ENCODE measurements at places on chromosomes 11 and 22.
A peak's percentile ranks its signal among the peaks of the same experiment; 100 is the strongest.

- peak; percentile 45 for DNase-seq
Observed at GRCh38 chr11:102279641-102280170, 37.6 kb upstream of the BIRC3 start.

- no peak for DNase-seq
Observed at GRCh38 chr11:85847436-85847835, 7.7 kb upstream of the CCDC83 start.

DNA sequence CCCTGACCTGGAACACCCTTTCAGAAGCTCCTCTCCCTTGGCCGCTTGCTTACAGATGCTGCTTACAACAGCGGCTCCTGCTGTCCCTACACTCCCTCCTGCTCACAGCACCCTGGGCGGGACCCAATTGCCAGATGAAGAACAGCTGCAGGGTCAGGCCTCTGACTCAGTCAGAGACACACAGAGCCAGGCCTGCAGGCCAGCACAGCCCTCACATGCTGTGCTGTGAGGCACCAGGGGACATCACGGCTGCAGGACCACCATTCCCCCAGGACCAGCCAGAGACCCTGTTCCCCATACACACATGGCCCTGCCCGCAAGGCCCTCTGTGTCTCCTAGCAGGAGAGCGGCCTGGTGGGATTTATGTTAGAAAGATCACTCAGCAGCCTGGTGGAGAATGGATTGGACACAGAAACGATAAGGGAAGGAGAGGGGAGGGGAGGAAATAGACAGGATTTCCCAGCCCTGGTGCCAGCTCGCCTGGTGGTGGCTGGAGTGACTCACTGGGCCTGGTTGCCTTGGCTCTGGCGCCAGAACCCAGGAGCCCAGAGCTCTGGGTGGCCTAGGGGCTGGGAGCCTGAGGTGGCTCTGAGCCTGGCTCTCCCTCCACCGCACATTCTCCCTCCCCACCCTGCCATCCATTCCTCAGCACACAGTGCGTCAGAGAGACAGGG, 6.7 kb downstream of the CAPN5 start:
- no peak for DNase-seq

DNA sequence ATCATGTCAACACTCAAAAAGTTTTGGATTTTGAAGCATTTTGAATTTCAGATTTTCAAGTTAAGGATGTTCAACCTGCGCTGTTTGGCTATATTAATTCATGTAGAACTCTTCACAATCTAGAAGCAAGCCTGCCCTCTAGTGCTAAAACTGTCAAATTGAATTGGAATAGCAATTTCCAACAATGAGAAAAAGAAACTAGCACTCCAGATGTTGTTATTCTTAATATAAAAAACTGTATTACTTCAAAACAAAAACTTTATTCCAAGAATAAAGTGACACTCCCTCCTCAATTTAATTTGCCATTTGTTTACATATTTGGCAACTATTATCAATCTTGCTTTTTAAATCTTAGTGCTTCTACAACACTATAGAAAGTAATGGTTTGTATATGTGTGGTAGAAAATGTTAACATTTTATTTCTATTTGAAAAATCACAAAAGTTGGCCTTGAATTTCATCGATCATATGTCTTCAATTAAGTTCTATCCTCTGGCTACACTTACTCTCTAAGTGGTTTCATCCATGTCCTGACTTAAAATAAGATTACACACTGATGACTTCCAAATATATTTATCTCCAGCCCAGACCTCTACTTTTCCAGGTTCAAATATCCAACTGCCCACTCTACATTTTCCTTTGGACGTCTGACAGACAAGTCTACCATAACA, 36.6 kb downstream of the DCUN1D5 start:
- DNase-seq, result peak; percentile 49

DNA sequence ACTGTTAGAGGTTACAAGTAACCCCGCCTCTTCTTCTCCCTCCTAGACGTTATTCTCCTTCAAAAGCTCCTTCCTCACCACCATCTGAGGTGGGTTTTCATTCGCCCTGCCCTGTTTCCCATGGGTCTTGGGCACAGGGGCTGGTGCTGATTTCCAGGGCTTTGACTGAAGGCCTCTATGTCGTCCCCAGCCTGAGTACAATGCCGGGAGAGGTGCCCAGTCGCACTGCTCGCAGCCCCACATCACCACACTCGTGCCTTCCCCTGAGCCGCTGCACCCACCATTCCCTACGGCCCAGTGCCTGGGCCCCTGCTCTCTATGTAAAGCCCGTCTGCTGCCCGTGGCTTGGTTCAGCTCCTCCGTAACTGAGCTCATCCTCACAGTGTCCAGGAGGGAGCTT, 169.8 kb downstream of the DSCAML1 start:
- no peak for DNase-seq

All from activated CD4-positive, alpha-beta T cell treated with anti-CD3 and anti-CD28 coated beads, Interleukin-2, Interleukin-6, amounts not matched to agents 100 ng/mL and 50 ng/mL, durations not matched to agents 16 hours and 8 hours (primary cell).